HFFc6 (cell line): ENCODE measurements at places on chromosomes 13 and 19.
A peak's percentile ranks its signal among the peaks of the same experiment; 100 is the strongest.

DNA sequence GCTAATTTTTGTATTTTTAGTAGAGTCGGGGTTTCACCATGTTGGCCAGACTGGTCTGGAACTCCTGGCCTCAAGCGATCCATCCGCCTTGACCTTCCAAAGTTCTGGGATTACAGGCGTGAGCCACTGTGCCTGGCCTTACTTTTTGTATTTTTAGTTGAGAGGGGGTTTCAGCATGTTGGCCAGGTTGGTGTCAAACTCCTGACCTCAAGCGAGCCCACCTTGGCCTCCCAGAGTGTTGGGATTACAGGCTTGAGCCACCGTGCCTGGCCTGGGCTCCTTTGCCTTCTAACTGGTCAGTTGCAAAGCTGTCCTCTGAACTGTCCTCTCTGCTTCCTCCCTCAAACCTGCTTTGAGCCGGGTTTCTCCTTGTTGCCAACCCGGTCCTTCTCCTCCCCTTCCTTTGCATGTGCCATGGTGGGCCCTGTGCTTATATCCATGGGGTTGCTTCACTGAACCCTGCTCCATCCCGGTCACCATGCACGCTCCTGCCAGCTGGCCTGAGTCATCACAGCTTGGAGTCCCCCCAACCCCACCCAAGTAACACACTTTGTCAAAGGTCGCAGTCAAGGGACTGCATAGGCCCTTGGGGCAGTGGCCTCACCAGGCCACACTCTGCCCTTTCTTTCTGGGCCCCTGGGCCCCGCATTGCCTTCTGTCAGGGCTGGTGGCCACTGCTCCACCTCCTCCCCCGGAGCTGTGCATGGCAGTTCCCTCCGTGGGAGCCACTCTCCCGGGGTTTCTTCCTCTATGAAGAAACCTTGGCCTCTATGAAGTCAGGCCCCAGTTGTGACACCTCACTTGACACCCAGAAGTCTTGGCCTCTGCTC, 21.2 kb downstream of the WTIP start:
- H3K27ac ChIP-seq = no peak overlapping the region
- DNase-seq = no peak
- peaks cover 10% of the 10 kb centered on the region; the same call in 1 of the 2 replicates for H3K36me3 ChIP-seq
- H3K4me3 ChIP-seq = no peak overlapping the region

DNA sequence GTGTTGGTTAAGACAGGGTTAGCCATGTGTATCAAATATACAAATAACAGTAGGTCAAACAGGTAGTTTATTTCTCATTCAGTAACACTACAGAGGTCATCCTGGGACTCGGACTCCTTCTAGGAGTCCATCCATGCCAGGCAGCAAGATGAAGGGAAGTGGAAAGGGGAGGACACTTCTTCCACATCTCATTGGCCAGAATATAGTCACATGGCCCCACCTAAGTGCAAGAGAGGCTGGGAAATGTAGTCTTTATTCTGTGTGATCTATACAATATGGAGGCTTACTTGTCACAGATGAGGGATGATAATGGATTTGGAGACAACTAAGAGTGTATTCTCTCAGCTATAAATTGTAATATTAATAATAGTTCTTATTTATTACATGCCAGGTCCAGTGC, 31.1 kb downstream of the RDH8 start:
- H3K4me1 ChIP-seq = no peaks in the 10 kb centered on the region
- DNase-seq = no peak
- peaks cover 11% of the 10 kb centered on the region; the same call in 1 of the 2 replicates for H3K36me3 ChIP-seq
- peaks cover 7% of the 10 kb centered on the region for H3K27me3 ChIP-seq
- no peak overlapping the region for H3K27ac ChIP-seq

GRCh38 chr19:31555634-31556215, 206.5 kb upstream of the TSHZ3 start:
- no peak overlapping the region for H3K4me3 ChIP-seq
- H3K4me1 ChIP-seq = peaks cover 5% of the 10 kb centered on the region; the same call in 1 of the 2 replicates
- H3K27ac ChIP-seq = no peak overlapping the region
- DNase-seq = no peak
- H3K36me3 ChIP-seq = no peaks in the 10 kb centered on the region

DNA sequence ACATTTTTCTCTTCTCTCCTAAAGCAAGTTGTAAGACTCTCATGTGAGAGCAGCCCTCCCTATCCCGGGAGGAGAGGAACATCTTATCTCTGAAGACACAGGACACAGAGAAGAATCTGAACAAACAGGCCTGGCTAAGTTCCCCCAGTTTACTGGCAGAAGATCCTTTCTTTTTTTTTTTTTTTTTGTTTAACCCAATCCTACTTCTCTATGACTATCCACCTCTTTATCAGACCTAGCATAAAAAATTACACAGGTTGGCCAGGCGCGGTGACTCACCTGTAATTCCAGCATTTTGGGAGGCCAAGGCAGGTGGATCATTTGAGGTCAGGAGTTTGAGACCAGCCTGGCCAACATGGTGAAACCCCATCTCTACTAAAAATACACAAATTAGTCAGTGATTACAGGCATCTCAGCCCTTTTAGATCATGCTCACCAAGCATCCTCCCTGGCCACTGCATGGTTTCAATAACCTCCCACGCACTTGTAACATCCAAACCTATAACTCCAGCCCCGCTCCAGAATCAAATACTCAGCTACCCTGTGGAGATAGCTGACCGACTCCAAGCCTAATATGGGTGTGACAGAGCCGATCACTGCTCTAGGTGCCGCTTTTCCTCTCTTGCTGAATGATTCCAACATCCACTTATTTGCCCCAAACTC, 27.3 kb upstream of the MUC16 start:
- H3K27ac ChIP-seq = no peak overlapping the region
- H3K27me3 ChIP-seq = no peaks in the 10 kb centered on the region; the same call in 1 of the 2 replicates
- H3K4me1 ChIP-seq = no peaks in the 10 kb centered on the region

DNA sequence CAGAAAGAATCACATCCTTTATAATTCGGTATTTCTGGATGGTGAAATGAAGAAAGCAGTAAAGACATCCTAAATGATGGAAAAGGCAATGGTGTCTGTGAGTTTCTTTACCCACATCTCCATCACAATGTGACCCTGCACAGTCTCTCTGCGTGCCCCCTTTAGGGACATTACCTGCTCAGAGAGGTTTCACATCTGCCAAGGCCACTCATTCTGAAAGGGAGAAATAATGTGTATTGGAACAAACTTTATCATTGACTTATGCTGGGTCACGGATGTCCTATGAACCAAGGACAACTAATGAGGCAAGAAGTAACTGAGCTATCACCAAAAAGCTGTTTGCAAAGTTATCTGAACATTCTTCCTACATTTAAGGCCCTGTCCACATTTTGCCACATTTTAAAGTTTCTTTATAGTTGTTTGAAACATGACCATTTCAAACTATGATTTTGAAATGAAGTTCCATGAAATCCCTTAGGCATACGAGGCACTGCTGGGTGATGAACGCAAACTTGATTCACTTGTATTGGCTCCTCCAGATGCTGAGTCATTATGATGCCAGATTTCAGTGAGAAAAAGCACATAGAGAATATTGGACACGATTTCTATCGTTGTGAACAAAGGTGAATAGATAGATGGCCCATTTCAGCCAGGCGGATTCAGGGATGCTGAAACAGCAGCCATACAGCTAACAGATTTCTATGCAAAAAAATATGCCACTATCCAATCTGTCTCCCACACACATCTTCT, 63.5 kb upstream of the HMGB1 start:
- H3K27ac ChIP-seq = no peak overlapping the region
- H3K36me3 ChIP-seq = no peaks in the 10 kb centered on the region
- H3K4me3 ChIP-seq = no peak overlapping the region
- peaks cover 16% of the 10 kb centered on the region for H3K4me1 ChIP-seq

- H3K27ac ChIP-seq = no peak overlapping the region
- peaks cover 4% of the 10 kb centered on the region; the same call in 1 of the 2 replicates for H3K27me3 ChIP-seq
- H3K4me3 ChIP-seq = no peak overlapping the region
- no peaks in the 10 kb centered on the region for H3K4me1 ChIP-seq
- DNase-seq = no peak
These were observed 403.5 kb upstream of the GPC6 start for GRCh38 chr13:92823059-92823458.

DNA sequence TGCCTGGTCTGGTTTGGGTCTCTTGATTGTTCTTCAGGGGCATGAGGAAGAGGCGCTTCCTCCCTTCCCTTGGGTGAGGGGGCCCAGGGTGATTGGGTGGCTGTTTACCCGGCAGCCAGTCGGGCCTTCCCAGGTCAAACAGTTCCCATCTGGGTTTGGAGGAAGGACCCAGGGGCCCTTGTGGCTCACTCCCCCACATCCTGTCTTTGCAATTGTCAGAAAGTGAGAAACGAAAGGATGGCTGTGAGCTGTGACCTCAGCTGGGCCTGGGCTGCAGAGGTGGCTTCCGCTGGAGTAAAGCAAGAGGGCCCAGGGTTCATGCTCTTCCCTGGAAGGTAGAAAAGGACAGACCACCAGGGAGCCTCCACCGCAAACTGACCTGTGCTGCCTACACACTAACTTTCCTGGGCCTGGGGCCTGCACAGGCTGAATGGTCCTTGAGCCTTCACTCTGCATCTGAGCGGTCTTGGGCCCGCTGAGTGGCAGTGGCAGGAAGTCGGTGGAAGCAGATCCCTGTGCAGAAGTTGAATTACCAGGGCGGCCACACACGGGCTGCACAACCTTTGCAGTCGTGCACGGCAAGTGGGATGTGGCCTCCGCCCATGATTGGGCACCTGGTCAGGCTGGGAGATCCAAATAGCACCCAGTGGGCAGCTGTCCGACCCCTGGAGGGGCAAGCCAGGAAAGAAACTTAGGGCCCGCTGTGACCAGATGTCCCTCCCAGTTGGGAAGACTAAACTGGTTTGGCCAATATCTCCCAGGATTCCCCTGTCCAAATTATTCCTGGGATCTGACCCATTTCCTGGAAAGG, 5.3 kb upstream of the CD79A start:
- H3K27me3 ChIP-seq = peaks cover 27% of the 10 kb centered on the region
- no peak for DNase-seq
- peaks cover 9% of the 10 kb centered on the region for H3K4me1 ChIP-seq

DNA sequence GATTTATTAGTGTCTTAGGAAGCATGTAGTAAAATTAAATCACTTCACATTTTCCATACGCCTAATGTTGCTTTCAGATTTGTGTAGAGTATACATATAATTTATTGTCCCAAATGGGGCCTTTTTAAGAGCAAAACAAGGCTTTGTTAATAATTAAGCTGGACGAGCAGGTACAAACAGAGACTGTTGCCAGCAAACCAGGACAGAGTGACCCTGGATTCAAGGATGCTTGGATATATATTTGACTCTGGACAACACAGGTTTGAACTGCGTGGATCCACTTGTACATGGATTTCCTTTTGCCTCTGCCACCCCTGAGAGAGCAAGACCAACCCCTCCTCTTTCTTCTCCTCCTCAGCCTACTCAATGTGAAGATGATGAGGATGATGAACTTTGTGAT, 454.9 kb downstream of the PCDH9 start:
- DNase-seq = no peak
- H3K36me3 ChIP-seq = no peaks in the 10 kb centered on the region
- H3K27me3 ChIP-seq = no peaks in the 10 kb centered on the region; the same call in 1 of the 2 replicates
- H3K4me3 ChIP-seq = no peak overlapping the region
- H3K4me1 ChIP-seq = no peaks in the 10 kb centered on the region

DNA sequence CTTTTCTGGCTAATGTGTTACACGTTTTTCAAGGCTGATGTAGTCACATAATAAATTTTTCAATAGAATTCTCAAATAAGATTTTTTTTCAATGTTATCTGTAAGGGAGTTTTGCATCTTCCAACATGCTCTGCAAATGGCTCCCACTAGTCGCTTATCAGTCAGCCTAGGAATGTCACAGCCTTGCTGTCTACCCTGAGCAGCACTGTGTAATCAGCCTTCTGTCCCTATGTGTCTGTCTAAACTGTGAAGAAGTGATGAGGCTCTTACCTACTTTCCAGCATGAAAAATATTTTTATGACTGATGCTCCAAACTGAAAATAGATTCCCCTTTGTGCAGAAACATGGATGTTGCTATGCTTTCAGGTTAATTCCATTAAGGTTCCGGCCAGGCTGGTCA, 75.1 kb upstream of the FAM216B start:
- no peak overlapping the region for H3K27ac ChIP-seq
- DNase-seq = no peak
- no peaks in the 10 kb centered on the region for H3K4me1 ChIP-seq

GRCh38 chr13:46387064-46387851, at the start of gene RUBCNL:
TSS of gene RUBCNL (minus strand) at chr13:46387252. CDS start at chr13:46372475, 14,777 bp downstream.
- H3K27ac ChIP-seq = no peak within 1 kb of the TSS
- H3K4me1 ChIP-seq = peaks cover 6% of the 10 kb centered on the region; the same call in 1 of the 2 replicates
- peak within 1 kb of the TSS; percentile 16; the same call in 1 of the 2 replicates for H3K4me3 ChIP-seq
- DNase-seq = no peak

DNA sequence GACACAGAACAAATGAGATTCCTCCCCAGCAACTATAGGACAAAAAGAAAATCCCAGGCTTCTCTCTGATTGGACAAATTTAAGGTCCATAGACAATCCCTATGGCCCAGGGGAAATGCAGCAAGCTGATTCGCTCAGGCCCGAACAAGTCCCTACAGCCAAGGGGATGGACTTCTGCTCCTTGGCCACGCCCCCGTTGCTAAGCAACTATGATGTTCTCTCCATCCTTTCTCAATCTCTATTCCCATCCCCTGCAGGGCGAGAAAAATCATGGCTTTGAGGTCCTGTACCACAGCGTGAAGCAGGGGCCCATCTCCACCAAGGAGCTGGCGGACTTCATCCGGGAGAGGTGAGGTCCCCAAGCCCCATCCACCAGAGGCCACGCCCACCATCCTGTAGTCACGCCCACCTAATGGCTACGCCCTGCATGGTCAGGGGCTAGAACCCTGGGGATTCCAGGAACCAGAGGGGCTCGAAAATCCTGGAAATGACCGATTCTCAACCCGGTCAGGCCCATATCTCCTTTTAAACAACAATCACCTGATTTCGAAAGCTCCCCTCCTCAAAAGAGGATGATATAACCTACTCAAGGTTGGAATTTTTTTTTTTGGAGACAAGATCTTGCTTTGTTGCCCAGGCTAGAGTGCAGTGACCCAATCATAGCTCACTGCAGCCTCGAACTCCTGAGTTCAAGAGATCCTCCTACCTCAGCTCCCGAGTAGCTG, 11.4 kb downstream of the FCHO1 start:
- H3K36me3 ChIP-seq = no peaks in the 10 kb centered on the region
- H3K27me3 ChIP-seq = peaks cover 10% of the 10 kb centered on the region
- H3K4me1 ChIP-seq = peaks cover 8% of the 10 kb centered on the region
- DNase-seq = peak; percentile 52
- H3K4me3 ChIP-seq = no peak overlapping the region

- no peaks in the 10 kb centered on the region for H3K36me3 ChIP-seq
- no peak for DNase-seq
- H3K4me3 ChIP-seq = no peak overlapping the region
- H3K27me3 ChIP-seq = no peaks in the 10 kb centered on the region
These were observed 70.3 kb downstream of the PIBF1 start for GRCh38 chr13:72852207-72852606.
